ENCODE measurements at places on chromosomes 1 and 21.

- DNase-seq: no peak
Observed at GRCh38 chr1:161817176-161817730, 51.1 kb downstream of the ATF6 start.

DNA sequence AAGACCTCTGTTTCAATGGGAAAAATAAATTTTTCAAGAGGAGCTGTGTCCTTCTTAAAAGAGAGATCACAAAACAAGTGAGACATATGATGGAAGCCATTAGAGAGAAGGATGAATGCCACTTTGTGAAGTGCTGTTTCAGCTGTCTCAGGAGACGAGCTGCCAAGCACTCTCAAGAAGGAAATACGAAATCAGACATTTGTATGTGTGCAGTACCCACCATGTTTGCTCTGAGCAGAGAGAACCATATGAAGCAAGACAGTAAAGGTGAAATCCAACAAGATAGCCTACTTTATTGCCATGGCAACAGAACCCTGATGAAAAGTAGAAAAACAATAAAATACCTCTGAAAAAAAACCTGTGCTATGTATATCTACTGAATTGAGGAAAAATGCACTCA lies 168.1 kb downstream of the AMY1C start:
- no peak for DNase-seq

DNA sequence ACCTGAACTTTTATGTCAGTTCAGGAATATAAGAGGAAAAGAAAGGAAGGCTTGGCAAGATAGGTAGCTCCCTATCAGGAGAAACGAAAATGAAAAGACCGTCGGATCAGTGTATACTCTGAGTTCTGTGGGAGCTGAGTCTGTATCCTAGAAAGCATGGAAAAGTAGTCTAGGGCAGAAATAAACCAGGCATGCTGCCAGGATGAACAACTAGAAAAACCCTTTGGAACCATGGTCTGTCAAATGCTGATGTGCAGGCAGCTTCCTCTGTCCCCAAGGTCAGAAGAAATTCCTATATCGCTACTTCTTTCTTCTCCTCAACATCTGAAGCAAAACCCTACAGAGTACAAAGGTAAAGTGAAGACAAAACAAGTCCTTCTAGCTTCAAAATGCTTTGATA lies 268.8 kb downstream of the ST6GALNAC3 start:
- DNase-seq: no peak

DNA sequence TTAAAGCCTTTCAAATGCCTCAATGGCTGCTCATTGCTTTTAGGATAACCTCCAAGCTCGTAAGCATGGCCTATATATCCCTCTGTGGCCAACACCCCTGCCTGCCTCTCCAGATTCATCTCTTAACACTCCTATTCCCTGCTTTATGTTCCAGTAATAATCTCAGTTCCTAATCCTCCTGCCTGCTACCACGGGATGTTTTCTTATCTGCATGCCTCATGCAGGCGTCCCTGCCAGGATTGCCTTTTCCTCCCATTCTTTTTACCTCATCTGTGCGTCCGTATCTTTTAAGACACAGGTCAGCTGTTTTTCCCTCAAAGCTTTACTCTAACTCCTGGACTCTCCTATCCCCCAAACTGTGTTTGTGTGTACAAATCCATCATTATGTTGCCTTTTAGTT lies 36.1 kb downstream of the ZBTB40 start:
- no peak for DNase-seq

DNA sequence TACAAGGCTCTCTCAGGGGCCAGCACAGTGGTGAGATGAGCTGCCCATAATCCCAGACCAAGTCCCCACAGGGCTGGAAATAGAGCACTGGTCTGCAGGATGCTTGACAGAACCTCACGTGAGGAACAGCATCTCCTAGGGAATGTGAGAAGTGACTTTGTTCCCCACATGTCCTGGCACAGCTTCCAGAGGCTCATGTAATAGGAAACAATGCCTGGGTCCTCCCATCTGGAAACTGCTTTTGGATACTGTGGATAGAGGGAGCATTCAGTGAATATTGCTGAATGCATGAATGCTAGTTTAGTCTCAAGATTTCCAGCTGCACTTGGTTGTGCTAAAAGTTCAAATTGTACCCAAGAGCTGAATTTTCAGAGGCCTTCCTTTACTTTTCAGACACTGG lies 146.2 kb downstream of the TNR start:
- DNase-seq: no peak

GRCh38 chr1:94731891-94732290 lies 88.3 kb upstream of the SLC44A3 start:
- no peak for DNase-seq

GRCh38 chr1:30903343-30904034 lies 5.1 kb downstream of the SDC3 start:
- DNase-seq: no peak

DNA sequence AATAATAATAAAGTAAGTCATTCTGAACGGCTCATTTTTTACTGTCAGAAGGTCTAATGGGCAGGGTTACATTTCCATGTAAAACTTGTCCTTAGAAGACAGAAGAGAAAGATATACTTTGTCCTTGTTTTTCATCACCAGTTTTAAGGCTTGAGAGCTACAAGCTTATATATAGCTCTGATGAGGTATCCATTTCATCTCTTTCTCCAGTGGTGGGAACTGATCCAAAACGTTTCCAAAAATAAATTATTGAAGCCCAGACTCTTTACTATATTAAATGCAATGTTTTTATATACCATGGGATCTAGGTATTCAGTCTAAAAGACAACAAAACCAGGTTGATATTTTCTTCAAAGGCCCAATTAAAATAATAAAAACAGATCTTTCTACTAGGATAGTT lies 8.7 kb downstream of the B3GALNT2 start:
- no peak for DNase-seq

- DNase-seq: no peak
Observed at GRCh38 chr1:96116731-96117130, 604.9 kb upstream of the PTBP2 start.

GRCh38 chr1:7427605-7428300 lies 343.3 kb upstream of the VAMP3 start:
- DNase-seq: no peak

- no peak for DNase-seq
Observed at GRCh38 chr1:33374336-33375105, 53.6 kb upstream of the A3GALT2 start.

DNA sequence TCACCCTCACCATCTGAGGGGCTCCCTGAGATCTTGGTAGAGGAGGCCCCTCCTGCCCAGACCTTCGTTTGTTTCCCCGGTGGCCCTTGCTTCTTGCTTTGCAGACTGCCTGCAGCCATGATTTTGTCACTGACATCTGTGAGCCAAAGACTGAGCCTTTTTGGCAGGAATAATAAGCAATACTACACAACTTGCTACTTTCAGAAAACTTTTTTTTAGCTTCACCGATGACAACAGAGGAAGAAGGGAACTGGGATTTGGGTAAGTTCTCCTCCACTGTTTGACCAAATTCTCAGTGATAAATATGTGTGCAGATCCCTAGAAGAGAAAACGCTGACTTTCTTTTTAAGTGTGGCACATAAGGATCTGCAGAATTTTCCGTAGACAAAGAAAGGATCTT lies 11.7 kb upstream of the CD101 start:
- no peak for DNase-seq

GRCh38 chr1:60184521-60184920 lies 111.0 kb upstream of the C1orf87 start:
- DNase-seq: no peak

- no peak for DNase-seq
Observed at GRCh38 chr1:18681423-18681835, 50.8 kb downstream of the PAX7 start.

DNA sequence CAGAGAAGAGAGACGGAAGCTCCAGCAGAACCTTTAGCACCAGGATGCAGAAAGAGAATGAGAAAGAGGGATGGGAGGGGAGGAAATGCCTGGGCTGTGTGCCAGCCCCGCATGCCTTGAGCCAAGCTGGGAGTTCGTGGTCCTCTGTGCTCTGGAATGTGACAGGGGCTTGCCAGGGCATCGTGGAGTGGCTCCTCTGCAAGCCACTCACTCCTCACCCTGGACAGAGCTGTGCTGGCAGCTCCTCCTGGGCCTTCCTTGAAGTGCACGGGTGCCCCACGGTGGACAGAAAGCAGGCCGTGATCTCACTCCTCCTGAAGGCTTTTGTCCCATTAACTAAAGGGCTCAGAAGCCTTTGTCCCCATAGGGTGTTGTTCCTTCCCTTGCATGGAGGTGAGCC lies 34.8 kb upstream of the PRELP start:
- no peak for DNase-seq

DNA sequence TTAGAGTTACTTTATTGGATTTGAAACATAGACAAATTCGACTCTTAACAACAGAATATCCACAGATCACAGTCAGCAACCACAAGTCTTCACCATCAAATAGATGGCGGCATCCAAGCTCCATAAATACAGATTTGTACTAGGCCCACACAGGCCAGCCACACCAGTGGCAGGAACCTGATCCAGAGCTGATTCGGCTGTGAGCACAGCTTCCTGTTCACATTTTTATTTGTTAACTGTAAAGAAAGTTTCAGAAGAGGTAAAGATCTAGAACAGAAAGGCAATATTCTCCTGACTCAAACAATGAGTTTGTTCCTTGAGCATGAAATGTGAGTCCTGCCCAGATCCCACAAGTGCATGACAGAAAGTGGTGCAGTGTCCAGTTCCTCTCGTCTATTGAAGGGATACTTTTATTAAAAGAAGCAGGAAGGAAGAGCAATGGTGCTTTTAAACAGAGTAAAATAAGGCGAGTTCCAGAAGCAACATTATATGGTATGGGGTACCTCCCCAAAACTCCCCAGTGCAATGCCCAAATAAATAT lies 205.8 kb downstream of the SLC45A1 start:
- DNase-seq: no peak

DNA sequence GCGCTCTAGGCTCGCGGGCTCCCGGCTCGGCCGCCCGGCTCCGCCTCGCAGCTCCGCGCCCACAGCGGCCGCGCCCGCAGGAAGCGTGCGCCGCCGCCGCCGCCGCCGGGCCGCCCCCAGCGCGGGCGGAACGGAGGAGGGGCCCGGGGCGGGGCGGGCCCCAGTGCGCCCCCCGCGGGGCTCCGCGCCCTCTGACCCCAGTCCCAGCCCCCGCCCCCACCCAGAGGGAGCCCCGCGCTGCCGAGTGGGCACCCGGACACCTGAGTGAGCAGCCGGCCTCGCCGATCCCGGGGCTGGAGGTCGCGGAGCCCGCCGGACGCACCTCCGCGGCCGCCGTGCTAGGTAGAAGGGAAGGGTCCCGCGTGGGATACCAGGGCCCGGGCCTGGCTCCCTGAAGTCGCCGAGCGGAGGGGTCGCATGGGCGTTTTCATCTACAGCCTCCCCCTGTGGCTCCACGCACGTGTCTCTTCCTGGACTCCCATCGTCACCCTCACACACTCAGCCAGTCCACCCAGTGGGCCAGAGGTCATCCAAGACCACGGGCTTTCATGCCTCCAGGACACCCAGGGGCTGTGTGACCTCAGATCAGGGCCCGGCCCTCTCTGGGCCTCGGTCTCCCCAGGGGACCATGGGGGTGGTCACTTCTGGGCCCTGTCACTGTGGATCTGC lies at the start of gene SDC3:
Gene SDC3, minus strand, starts transcription at position 63 of the 669 bp plus-strand sequence. CDS start 172 bp downstream, outside the sequence.
- no peak for DNase-seq

GRCh38 chr21:44999972-45000636 lies 60.3 kb downstream of the SLX9 start:
- DNase-seq: no peak

DNA sequence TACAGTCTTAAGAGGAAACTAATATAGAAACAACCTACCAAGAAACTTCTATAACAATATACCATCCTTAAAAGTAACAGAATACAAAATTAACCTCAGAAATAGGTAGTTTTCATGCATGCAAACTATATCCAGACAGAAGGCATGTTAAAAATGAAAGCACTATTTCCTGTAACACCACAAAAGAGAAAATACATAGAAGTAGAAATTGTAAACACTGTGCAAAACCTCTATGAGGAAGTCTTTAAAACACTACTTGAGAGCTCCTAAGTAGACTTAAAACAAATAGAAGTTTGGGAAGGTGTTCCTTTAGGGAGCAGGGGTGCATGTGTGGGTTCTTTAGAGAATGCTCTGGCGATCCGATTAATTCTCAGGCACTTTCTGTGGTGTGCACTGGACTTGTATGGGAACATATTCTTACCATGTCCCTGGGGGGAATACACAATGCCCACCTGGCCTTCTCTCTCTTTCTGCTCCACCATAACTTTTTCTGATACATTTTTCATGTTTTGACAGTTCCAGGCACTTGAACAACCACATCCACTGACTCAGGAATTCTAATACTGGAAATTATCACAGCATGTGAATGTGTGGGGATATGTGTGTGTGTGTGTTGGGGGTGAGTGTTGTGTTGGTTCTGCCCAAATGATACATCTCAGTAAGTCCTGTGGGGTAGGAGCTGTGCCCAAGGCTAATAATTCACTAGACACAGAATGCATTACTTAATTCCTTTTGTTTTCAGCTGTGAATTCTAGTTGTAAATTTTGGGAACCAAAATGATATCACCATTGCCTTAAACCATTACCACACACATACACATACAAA lies 866.3 kb upstream of the B3GALT2 start:
- no peak for DNase-seq

DNA sequence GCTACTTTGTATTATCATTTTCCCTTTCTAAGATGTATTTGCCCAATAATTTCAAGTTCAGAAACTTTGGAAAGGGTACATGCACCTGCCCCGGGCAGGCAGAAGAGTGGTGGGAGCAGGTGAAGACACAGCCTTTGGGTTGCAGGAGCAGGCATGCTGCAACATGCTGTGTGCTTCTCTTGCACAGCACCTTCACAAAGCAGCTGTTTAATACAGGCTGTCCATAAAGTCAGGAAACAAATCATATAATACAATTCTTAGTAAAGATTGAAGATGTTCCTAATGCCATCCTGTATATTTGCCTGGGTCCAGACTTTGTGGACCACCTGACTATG lies 182.9 kb downstream of the ZNF281 start:
- DNase-seq: no peak

- no peak for DNase-seq
Observed at GRCh38 chr1:108695535-108695934, 3.4 kb downstream of the PRPF38B start.

GRCh38 chr1:87918398-87918797 lies 589.7 kb downstream of the LMO4 start:
- no peak for DNase-seq

GRCh38 chr1:66730462-66730861 lies 21.8 kb upstream of the DYNLT5 start:
- no peak for DNase-seq

DNA sequence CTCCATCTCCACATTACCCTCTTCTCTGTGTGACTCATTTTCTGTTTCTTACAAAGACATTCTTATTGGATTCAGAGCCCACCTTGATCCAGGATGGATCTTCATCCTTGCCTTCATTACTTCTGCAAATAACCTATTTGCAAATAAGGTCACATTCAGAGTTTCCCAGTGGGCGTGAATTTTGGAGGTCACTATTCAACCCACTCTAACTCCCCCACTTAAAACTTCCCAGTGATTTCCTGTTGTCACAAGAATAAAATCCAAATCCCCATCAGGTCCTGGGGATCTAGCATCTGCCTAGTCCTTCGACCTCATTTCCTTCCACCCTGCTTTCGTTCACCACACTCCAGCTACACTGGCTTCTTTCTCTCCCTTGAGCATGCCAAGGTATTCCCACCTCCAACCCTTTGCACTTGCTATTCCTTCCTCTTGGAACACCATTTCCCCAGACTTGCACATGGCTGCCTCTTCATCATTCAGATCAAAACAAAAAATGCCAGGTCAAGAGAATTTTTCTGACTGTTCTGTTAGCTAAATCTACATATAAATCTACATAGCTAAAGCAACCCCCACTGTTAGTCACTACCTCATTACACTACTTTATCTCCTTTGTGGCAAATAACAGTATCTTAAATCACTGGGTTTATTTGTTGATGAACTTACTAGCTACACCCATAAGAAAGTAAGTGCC lies 187.2 kb downstream of the TOMM20 start:
- no peak for DNase-seq

All from CD8-positive, alpha-beta memory T cell (primary cell).